RWPE2 (cell line): ENCODE measurements at places on chromosomes 6 and 20.

DNA sequence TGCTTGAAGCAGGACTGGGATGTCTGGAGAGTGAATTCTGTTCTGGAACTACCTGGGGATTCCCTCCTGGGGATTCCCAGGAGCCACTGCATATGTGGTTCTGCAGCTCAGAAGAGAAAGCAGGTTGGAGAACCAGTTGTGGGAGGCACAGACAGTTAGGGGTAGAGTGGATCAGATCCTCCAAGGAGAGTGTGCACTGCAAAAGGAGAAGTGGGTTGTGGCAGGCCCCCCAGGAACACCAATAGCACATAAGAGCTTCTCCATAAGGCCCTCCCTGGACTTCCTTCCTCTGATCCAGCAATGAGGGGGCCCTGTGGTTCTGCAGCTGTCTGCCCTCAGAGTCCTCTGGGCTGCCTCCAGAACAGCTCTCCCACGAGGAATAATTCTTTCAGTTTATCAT is 369.2 kb upstream of the CNR1 start:
- DNase-seq = no peak

- DNase-seq = no peak
Observed at GRCh38 chr6:94478133-94479005, 1059.0 kb upstream of the EPHA7 start.

DNA sequence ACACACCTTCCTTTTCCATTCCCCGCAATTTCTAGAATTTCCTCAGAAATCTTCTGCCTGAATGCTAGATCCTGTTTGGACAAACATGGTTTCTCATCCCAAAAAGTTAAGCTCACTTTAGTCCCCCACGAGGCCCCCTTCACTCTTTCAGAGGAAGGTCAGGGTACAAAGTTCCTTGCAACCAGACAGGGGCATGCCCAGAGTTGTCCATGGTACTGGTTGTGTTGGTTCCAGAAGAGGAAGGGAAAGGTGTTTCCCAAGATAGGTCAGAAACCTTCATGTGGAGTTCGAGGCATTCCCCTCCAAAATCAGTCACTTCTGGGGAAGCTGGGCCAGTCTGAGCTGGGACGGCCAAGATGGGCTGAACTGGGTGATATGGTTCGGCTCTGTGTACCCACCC is 167.6 kb upstream of the MAFB start:
- no peak for DNase-seq

- no peak for DNase-seq
Observed at GRCh38 chr20:4681991-4682401, 39.7 kb upstream of the PRND start.

DNA sequence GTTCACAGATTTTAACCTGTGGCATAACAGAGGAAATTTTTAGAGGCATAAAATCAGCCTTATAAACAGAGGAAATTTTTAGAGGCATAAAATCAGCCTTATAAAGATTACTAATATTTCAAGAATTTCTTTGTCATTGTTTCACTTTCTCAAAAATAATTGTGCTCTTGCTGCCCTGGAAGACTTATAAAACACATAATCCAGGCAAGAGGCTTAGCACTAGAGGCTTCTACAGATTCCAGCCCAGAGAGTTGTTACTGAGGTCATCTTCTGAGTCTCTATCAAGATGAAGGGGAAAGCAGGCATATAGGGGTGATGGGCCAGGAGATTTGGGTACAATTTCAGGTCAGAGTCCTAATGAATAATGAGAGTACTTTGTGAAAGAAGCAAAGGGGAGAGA is 85.7 kb downstream of the RFPL4B start:
- DNase-seq = no peak

- no peak for DNase-seq
Observed at GRCh38 chr6:13461307-13461706, 26.1 kb downstream of the GFOD1 start.

DNA sequence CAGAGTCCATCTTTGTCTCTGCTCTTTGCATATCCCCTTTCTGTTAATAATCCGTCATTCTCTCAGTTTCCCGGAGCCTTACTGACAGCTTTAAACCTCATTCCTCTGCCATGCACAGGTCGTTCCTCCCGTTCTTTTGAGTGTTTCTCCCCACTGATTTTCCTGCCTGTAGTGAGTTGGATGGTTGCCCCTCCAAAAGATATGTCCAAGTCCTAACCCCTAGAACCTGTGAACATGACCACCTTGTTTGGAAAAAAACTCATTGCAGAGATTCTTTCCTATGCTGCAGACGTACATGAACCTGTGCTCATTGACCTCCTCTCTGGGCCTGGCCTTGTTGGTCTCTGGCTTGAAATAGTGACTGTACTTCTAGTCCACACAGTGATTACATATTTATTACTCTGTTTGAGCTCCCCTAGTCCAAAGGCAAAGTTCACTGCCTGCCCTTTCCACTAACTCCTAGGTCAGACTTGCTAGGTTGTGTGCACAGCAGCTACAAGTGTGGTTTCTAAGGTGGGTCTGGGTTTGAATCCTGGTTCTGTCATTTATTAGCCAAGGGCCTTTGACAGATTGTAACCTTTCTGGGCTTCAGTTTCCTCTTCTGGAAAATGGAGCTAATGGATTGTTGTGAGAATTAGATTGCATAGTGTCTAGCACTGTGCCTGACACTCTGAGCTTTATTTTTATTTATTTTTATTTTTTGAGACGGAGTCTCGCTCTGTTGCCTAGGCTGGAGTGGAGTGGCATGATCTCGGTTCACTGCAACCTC is 29.3 kb downstream of the PPARD start:
- DNase-seq = no peak

GRCh38 chr20:5886788-5887187 is 63.5 kb downstream of the TRMT6 start:
- no peak for DNase-seq

GRCh38 chr6:13500264-13500663 is 12.9 kb upstream of the GFOD1 start:
- DNase-seq = no peak

- no peak for DNase-seq
Observed at GRCh38 chr6:26269531-26270485, 95.2 kb upstream of the BTN3A2 start.

DNA sequence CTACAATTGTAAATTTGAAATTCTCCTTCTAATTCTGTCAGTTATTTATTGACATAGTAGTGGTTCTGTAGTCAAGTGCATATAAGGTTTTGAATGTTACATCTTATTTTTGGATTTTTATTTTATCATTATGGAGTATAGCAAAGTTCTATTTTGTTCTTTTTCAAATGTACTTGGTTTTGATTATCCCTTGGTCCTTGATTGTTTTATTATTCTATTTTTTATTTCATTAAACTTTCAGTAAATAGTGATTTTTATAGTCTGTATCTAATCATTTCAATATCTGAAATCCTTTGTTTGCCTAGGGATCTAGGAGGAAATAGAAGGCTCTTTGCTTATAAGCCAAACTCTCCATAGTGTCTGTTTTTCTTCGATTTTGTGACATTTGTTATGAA is 87.8 kb downstream of the HFE start:
- DNase-seq = no peak

- DNase-seq = peak; percentile 86
Observed at GRCh38 chr20:36532388-36532787, 8.9 kb upstream of the MYL9 start.

DNA sequence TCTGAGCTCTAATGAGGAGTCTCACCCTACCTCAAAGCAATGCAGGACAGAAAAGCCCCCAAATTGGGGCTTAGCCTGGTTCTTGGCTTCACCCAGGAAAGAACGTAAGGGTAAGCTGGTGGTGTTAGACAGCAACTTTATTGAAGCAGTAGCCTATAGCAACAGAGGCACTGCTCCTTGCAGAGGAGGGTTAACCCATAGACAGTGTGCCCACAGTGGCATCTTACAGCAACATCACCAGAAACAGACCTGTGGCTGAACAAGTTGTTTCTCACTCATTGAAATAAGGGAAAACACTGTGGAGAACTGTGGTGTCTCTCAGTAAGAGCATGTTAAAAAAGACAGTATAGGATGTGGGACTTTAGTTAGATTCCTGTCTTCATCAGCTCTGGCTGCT is 80.4 kb upstream of the SPTLC3 start:
- DNase-seq = no peak

DNA sequence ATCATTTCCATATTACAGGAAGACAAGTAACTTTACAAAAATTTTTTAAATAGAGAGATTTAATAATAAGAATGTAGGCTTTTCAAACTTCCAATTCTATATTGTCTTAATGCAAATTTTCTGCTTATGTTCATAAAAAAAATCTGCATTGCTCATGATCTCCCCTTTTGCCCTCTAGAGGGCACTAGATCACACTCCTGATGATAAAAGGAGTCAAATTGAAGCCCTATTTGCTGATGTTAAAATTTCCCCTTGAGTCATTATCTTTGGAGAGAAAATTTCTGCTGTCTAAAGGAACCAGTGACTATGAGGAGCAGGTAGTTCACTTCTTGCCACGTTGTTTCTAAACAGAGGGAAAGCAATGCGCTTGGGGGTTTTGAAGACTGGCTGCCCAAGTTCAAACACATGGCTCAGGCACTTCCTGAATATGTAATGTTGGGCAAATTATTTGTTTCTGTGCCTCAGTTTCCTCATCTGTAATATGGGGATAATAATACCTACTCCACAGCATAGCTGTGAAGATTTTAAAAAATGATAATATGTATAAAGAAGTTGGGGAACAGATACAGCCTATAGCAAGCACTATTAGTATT is 874.2 kb downstream of the TFAP2A start:
- DNase-seq = no peak
